ENCODE measurements at places on chromosomes 1 and 21.

GRCh38 chr1:177928194-177928593 is 41.7 kb downstream of the SEC16B start:
- DNase-seq = no peak

DNA sequence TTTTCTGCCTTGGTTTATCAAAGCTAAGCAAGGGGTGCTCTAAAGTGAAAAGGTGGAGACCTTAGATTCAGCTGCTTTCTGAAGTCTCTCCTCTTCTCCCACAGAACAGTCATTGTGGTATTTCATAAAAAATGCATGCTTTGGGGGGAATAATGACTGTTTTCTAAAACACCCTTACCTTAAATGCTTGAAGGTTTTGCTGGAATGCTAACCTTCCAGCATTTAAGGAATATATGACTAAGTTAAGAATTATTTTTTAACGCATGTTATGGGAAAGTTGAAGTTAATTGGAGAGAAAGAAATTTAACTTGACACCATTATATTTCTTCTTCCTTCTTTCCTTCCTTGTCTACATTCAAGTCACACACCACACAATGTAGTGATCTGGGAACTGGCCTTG is 162.5 kb downstream of the ROR1 start:
- DNase-seq = no peak

DNA sequence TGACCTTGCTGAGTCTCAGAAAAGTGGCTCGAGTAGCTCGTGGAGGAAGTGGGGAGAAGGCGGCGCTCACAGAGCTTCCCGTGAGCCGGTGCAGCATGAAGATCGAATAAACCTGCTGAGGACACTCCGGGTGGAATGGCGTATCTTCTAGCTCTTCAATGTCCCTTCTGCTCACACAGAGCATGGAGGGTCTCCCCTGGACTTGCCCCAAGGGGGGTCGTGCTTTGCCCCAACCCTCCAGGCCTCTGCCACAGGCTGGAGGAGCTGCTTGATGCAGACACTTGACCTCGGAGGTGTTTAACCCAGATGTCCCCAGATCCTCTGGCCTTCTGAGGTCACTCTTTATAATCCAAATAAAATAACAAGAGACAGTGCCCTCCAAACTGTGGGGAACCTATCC is 2.2 kb upstream of the KRTAP10-12 start:
- no peak for DNase-seq

- peak; percentile 13 for DNase-seq
Measured at GRCh38 chr1:242546849-242547729, 22.6 kb upstream of the PLD5 start.

GRCh38 chr1:65065524-65066418 is 82.2 kb upstream of the AK4 start:
- DNase-seq = no peak

- DNase-seq = no peak
Measured at GRCh38 chr1:47776667-47777131, 220.5 kb downstream of the TRABD2B start.

DNA sequence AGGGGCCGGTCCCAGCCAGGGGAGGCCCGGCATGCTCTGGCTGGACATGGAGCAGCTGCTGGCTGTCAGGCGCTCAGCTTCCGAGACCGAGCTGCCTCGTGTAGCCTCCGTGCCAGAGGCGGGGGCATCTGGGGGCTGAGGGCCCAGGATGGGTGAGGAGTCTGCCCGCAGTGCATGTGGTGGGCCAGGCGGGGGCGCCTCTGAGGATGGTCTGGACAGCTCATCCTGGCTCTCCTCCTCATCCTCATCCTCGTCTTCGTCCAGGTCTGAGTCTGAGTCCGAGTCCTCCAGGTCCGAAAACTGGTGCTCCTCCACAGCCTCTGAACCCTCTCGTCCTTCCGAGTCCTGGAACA is 28.9 kb upstream of the EDN2 start:
- DNase-seq = no peak

- DNase-seq = no peak
Measured at GRCh38 chr1:12386130-12386529, 156.3 kb downstream of the VPS13D start.
